Esophagus squamous epithelium (tissue), 5 donors: ENCODE measurements at places on chromosomes 5 and 9. TPM values are rescaled to one million over a fixed set of nuclear protein-coding genes. Genes with fewer than 3 reads are reported as not detected.

KLHL9 gene
- total RNA-seq, result 21.2 TPM

FST gene
- total RNA-seq, result 5.0 TPM

GRCh38 chr9:1053986-1054425, 3.8 kb downstream of the DMRT2 start:
- H3K27me3 ChIP-seq, result peaks cover 5% of the 10 kb centered on the region
- peaks cover 11% of the 10 kb centered on the region for H3K4me1 ChIP-seq
- no peak overlapping the region for H3K4me3 ChIP-seq
- no peaks in the 10 kb centered on the region for H3K36me3 ChIP-seq

- peaks cover 79% of the 10 kb centered on the region for H3K4me1 ChIP-seq
- DNase-seq, result no peak
- no peaks in the 10 kb centered on the region for H3K27me3 ChIP-seq
Measured at GRCh38 chr9:72586388-72587130, 65.2 kb downstream of the TMC1 start.

DNA sequence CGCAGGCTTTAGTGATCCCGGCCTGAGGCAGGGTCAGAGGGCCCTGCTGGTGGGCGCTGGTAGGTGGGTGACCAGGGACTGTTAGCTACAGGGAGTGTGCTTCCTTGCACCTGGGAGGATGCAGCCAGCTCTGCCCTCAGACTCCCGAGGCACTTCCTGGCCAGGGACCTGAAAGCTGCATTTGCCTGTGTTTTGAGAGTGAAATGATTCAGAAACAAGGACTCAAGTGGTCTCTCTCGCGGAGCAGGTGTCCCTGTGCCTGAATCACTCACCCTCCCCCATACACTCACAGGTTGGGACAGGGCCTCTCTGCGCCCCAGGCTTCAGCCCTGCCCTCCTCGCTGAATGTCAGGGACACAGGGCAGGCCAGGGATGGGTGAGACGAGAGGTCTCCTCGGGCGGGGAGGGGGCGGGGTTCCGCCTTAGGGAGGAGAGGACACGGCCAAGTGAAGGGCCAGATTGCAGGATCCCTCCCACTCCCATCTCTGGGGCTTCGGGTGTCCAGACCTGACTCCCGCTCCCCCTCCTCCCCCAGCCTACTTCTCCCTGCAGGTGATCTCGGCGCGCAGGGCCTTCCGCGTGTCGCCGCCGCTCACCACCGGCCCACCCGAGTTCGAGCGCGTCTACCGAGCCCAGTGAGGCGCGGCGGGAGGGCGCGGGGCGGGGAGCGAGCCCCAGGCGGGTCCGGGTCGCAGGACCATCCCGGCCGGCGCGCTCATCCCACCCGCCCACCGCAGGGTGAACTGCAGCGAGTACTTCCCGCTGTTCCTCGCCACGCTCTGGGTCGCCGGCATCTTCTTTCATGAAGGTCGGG, 1.5 kb downstream of the LTC4S start:
- H3K27me3 ChIP-seq, result no peaks in the 10 kb centered on the region
- H3K36me3 ChIP-seq, result peaks cover 21% of the 10 kb centered on the region
- peak overlapping the region; percentile 48 for H3K4me3 ChIP-seq

CTXN3 gene
- total RNA-seq, result not detected

ROR2 gene
- total RNA-seq, result 12.6 TPM

GRCh38 chr5:132758451-132758850, 11.2 kb downstream of the CCNI2 start:
- no peak for DNase-seq
- H3K4me3 ChIP-seq, result no peak overlapping the region
- peaks cover 4% of the 10 kb centered on the region for H3K36me3 ChIP-seq
- H3K4me1 ChIP-seq, result peaks cover 13% of the 10 kb centered on the region
- no peaks in the 10 kb centered on the region for H3K27me3 ChIP-seq

GGTA1 gene
- 10.8 TPM for total RNA-seq

SLC6A19 gene
- not detected for total RNA-seq

GRCh38 chr5:9865574-9865973, 235.4 kb upstream of the TAS2R1 start:
- no peaks in the 10 kb centered on the region for H3K4me1 ChIP-seq
- no peaks in the 10 kb centered on the region for H3K36me3 ChIP-seq
- DNase-seq, result no peak
- no peak overlapping the region for H3K27ac ChIP-seq

DNA sequence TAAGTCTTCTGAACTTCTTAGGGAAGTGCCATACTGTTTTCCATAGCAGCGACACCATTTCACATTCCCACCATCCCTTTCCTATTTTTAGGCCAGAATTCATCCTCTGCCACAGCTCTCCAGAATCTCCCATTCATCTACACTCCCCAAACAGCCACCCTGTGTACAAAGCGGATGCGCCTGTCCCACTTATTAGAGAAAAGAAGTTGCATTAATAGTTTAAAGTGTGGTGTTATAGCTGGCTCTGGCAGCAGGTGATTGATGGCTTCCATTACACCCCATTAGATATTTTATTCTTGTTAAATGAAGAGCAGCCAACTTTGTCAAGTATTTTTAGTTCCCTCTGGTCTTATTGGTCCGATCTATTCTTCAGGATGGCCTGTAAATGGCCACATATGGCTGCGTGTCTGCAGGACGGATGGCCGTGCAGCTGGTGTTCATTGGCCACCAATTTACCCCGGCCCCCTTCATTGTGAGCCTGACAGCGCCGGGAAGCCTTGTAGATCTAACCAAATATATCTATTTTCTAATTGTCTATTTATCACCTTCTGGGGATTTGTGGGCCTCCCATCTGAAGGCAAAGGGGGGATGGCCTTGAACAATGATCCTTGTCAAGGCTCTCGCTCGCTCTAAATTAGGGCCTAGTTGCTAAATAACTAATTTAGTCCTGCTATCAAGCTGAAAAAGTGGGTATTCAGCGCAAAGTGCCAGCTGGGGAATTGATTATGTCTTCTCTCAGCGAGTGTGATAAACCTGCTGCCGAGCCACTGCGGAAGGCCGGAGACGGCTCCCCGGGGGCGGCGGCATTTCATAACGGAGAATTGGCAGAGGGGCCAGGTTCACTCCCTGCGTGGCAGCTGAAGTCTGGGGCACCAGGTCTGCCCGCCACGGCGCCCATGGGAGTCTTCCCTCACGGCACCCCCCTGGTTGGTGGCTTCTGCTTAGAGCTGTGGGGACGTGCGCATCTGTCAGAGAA, 141.1 kb downstream of the MELK start:
- DNase-seq, result no peak
- peaks cover 4% of the 10 kb centered on the region for H3K27me3 ChIP-seq
- no peaks in the 10 kb centered on the region for H3K4me1 ChIP-seq
- H3K27ac ChIP-seq, result no peak overlapping the region
- H3K4me3 ChIP-seq, result no peak overlapping the region

GRCh38 chr9:68978501-68978900, 35.4 kb downstream of the PRKACG start:
- no peaks in the 10 kb centered on the region for H3K27me3 ChIP-seq
- DNase-seq, result no peak
- H3K27ac ChIP-seq, result no peak overlapping the region
- H3K4me3 ChIP-seq, result no peak overlapping the region

GRCh38 chr5:42991404-42992087, 48.6 kb downstream of the ANXA2R start:
- H3K27ac ChIP-seq, result peak overlapping the region; percentile 94
- H3K27me3 ChIP-seq, result peaks cover 40% of the 10 kb centered on the region
- DNase-seq, result no peak
- peaks cover 53% of the 10 kb centered on the region for H3K4me1 ChIP-seq

GRCh38 chr5:126119887-126120442, 303.2 kb upstream of the GRAMD2B start:
- no peaks in the 10 kb centered on the region for H3K36me3 ChIP-seq
- H3K27ac ChIP-seq, result no peak overlapping the region
- no peak overlapping the region for H3K4me3 ChIP-seq
- H3K4me1 ChIP-seq, result no peaks in the 10 kb centered on the region
- no peak for DNase-seq
- H3K27me3 ChIP-seq, result no peaks in the 10 kb centered on the region

UGT3A2 gene
- total RNA-seq, result not detected

- H3K27ac ChIP-seq, result peak overlapping the region; percentile 68
- H3K36me3 ChIP-seq, result no peaks in the 10 kb centered on the region
- peaks cover 26% of the 10 kb centered on the region for H3K4me1 ChIP-seq
Measured at GRCh38 chr9:14251154-14252071, 62.5 kb downstream of the NFIB start.

SH2D3C gene
- 4.8 TPM for total RNA-seq

- no peaks in the 10 kb centered on the region for H3K4me1 ChIP-seq
- H3K4me3 ChIP-seq, result no peak overlapping the region
- H3K27me3 ChIP-seq, result no peaks in the 10 kb centered on the region
- H3K27ac ChIP-seq, result no peak overlapping the region
- H3K36me3 ChIP-seq, result no peaks in the 10 kb centered on the region
Measured at GRCh38 chr5:85388770-85389169, 1004.1 kb upstream of the EDIL3 start.

DNA sequence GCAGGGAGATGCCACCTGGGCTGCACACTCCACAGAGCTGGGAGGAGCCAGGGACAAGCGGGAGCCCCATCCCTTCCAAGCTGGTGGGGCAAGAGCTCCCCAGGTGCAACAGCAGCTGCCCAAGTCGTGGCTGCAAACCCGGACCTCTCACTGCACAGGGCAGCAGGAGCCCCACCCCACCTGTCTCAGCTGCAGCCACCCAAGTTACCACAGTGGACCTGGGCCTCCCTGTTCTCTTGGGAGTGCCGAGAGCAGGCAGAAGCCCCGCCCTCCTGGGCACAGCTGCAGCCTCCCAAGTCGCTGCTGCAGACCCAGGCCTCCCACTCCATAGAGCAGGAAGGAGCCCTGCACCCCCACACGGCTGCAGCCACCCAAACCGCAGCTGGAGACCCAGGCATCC, 374.1 kb upstream of the ACO1 start:
- H3K4me3 ChIP-seq, result no peak overlapping the region
- H3K27me3 ChIP-seq, result no peaks in the 10 kb centered on the region
- no peak for DNase-seq
- H3K4me1 ChIP-seq, result no peaks in the 10 kb centered on the region

HAPLN1 gene
- not detected for total RNA-seq

DNA sequence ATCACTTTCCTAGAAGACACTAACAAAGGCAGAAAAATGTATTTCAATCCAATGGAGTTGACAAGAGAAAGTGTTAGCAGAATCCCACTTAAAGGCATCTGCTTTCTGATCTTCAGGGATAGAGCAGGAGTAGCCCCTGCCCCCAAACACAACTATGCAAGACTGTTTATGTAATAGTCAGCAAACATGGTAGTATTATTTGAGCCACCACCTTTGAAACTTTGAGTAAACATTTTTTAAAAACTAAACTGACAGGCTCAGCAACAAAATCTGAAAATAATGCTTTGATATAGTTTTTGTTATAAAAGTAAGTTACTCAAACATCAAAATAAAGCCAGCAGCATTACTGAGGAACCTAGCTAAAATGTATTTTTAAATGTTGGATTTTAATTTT, 4.8 kb downstream of the ELL2 start:
- peaks cover 37% of the 10 kb centered on the region for H3K4me1 ChIP-seq
- DNase-seq, result no peak
- no peak overlapping the region for H3K4me3 ChIP-seq
- H3K27ac ChIP-seq, result no peak overlapping the region
- H3K36me3 ChIP-seq, result no peaks in the 10 kb centered on the region

EQTN gene
- total RNA-seq, result not detected

FGFR4 gene
- 2.0 TPM for total RNA-seq

- H3K27me3 ChIP-seq, result no peaks in the 10 kb centered on the region
- peaks cover 44% of the 10 kb centered on the region for H3K36me3 ChIP-seq
- no peak overlapping the region for H3K4me3 ChIP-seq
- no peak for DNase-seq
Measured at GRCh38 chr9:127361561-127361960, 35.4 kb upstream of the SLC2A8 start.

TRIM36 gene
- 0.76 TPM for total RNA-seq

SPINK7 gene
- total RNA-seq, result 241 TPM

- no peak overlapping the region for H3K27ac ChIP-seq
- H3K27me3 ChIP-seq, result no peaks in the 10 kb centered on the region
- DNase-seq, result no peak
- H3K36me3 ChIP-seq, result no peaks in the 10 kb centered on the region
Measured at GRCh38 chr5:53507013-53507412, 26.6 kb downstream of the FST start.

CDKN2AIPNL gene
- total RNA-seq, result 28.3 TPM

- H3K4me1 ChIP-seq, result peaks cover 33% of the 10 kb centered on the region
- DNase-seq, result no peak
- no peaks in the 10 kb centered on the region for H3K36me3 ChIP-seq
- no peaks in the 10 kb centered on the region for H3K27me3 ChIP-seq
- H3K27ac ChIP-seq, result peak overlapping the region; percentile 69
Measured at GRCh38 chr9:137295849-137296669, 6.0 kb downstream of the NRARP start.

- no peaks in the 10 kb centered on the region for H3K36me3 ChIP-seq
- no peak for DNase-seq
- H3K4me1 ChIP-seq, result peaks cover 4% of the 10 kb centered on the region
- H3K4me3 ChIP-seq, result no peak overlapping the region
- no peak overlapping the region for H3K27ac ChIP-seq
- H3K27me3 ChIP-seq, result no peaks in the 10 kb centered on the region
Measured at GRCh38 chr9:70865471-70865870, 255.9 kb downstream of the TRPM3 start.

DNA sequence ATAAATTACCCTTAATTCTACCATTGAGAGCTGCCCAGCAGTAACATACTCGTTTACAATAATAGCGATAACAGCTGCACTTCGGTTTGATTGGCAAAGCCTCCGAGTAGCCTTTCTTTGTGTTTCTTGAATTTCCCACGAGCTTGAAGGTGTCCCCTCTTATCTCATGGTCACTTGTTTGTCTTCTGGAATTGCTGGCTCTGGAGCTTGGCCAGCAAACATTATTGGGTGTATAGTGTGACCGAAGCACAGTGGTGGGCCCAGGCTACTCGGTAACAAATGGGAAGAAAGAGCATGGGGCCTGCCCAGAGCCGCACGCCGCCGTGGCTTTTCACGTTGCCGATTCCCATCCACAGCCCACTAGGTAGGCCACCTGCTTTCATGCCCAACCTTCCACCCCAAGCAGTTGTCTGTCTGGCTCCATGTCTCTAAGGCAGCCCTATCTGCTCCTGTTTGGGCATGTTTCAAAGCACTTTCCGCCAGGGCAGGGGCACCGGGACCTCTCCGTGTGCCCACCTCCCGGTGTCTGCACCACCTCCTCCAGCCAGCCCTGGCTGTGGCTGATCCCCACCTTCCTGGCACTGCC, 8.7 kb downstream of the STKLD1 start:
- no peaks in the 10 kb centered on the region for H3K27me3 ChIP-seq
- H3K27ac ChIP-seq, result no peak overlapping the region
- H3K4me3 ChIP-seq, result no peak overlapping the region
- no peaks in the 10 kb centered on the region for H3K36me3 ChIP-seq
- no peak for DNase-seq

CACNA1B gene
- not detected for total RNA-seq

IFNA2 gene
- total RNA-seq, result not detected

- H3K27ac ChIP-seq, result no peak overlapping the region
- H3K27me3 ChIP-seq, result no peaks in the 10 kb centered on the region
- no peak overlapping the region for H3K4me3 ChIP-seq
- no peak for DNase-seq
- H3K36me3 ChIP-seq, result peaks cover 38% of the 10 kb centered on the region
Measured at GRCh38 chr9:93115486-93116071, 18.5 kb downstream of the NINJ1 start.

UNC13B gene
- total RNA-seq, result 36.8 TPM

GRCh38 chr5:14727928-14728458, 63.5 kb downstream of the OTULIN start:
- no peak overlapping the region for H3K27ac ChIP-seq
- H3K4me3 ChIP-seq, result no peak overlapping the region
- no peaks in the 10 kb centered on the region for H3K36me3 ChIP-seq
- no peak for DNase-seq

- no peaks in the 10 kb centered on the region for H3K4me1 ChIP-seq
- no peaks in the 10 kb centered on the region for H3K36me3 ChIP-seq
- H3K27me3 ChIP-seq, result no peaks in the 10 kb centered on the region
- H3K27ac ChIP-seq, result no peak overlapping the region
- H3K4me3 ChIP-seq, result no peak overlapping the region
Measured at GRCh38 chr5:97452646-97453045, 269.6 kb upstream of the RIOK2 start.
